Activated gamma-delta T cell treated with anti-CD3 and anti-CD28 coated beads, Interleukin-2, amount 50 U/mL, for 16 hours (primary cell): ENCODE measurements at places on chromosomes 2 and 18.

DNA sequence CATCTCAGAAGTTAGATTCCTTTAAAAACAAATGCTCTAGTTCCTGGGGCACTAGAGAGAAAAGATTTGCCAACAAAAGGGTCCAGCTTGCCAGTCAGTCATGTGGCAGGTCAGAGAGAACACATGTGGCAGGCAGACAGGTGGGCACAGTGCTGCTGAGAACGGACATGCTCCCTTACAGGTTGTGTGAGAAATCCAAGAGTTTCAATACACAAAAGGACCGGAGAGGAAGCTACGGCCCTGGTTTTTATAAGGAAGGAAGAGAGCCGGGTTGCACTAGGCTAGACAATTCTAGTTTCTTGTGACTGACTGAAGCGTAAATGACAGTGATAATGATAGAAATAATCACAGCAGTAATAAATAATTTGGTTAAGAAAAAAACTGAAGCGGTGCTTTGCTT, 18.3 kb downstream of the CDC42EP3 start:
- DNase-seq, result no peak

DNA sequence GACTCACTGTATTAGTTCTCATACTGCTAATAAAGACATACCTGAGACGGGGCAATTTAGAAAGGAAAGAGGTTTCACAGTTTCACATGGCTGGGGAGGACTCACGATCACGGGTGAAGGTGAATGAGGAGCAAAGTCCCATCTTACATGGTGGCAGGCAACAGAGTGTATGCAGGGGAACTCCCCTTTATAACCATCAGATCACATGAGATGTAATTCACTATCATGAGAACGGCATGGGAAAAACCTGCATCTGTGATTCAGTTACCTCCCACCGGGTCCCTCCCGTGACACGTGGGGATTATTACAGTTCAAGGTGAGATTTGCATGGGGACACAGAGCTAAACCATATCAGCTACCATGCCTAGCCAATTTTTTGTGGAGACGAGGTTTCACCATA, 168.2 kb downstream of the NEDD4L start:
- no peak for DNase-seq

- DNase-seq, result no peak
Measured at GRCh38 chr18:2891526-2892431, 45.0 kb downstream of the EMILIN2 start.

DNA sequence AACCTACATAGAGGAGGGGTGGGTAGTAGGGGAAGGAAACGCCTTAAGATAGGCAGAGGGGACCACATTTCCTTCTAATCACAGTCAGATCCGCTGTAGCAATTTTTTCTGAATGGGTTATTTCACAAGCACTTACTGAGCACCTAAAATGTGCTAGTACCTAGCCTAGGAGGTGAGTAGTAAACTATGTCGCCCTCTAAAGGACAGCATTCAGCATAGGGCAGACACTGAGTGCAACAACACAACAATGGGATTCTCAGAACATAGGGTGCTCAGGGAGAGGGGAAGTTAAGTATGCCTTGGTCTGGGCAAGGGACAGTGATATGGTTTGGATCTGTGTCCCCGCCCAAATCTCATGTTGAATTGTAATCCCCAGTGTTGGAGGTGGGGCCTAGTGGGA, 166.1 kb upstream of the RAB6C start:
- DNase-seq, result no peak

DNA sequence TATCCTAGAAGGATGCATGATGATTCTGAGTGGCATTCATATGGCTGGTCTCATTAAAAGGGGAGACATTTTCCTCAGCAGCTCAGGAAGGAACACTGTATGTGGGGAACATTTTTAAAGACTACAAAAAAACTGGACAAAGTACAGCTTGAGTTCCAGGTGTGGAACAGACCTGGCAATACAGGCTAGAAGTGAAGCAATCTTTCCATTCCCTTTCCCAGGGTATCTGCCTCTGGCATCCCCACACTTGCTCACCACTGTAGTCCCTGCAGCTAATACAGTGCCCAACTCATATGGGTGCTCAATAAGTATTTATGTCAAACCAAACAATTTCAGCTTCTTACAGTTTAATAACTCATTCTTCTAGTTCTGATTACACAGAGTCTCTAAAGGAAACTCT, 8.1 kb downstream of the RNF103 start:
- no peak for DNase-seq

- no peak for DNase-seq
Measured at GRCh38 chr18:26458526-26459232, 89.7 kb downstream of the KCTD1 start.

GRCh38 chr2:144339048-144339447, 180.9 kb downstream of the ZEB2 start:
- DNase-seq, result no peak

DNA sequence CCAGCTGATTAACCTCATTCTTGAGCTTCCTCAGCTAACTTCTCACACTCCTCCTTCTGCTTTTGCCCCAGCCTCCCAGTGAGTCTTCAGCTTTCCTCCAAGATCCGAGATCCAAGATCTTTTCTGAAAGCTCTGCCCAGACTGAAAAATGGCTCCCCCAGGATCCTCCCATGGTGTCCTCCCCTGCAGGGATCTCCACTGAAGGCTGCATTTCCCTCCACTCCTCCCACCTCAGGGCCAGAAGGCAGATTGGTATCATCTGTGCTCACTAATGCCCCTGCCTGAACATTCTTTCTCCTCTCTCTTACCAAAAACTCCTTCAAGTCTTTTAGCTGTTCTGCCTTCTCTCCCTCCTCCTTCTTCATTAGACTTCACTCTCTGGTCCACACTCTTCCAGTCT, 6.1 kb upstream of the FOXI3 start:
- no peak for DNase-seq

DNA sequence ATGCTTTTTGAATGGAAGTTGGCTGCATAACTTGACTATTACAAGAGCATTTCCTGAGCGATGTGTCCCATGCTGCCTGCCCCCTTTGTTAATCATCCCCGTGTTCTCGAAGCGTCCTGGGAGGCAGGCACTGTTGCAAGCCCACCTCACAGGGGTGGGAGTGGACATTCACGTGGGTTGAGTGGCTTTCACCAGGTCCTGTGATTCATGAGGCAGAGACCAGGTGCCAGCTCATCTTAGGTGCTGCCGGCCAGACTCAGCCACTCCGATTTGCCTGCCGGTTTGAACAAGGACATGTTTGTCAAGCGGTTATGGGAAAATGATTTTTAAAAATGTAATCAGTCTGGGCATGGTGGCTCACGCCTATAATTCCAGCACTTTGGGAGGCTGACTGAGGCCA, 112.5 kb downstream of the ZNF532 start:
- no peak for DNase-seq

DNA sequence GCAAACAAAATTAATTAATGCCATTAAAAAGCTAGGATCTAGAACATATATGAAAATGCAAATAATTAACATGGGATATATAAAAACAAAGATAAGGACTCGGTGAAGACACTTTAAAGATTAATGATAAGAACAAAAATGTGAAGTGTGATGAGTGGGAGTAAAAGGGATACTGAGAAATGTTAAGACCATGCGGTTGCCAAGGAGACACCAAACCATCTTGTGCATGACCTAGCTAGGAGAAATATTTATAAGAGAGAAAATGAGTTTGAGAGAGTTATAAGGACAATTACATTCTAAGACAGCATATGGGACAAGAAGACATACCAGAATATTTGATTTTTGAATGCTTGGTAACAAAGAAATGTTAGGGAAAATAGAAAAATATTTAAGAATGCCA, 25.4 kb upstream of the MAP2 start:
- no peak for DNase-seq

- no peak for DNase-seq
Measured at GRCh38 chr18:50144540-50144939, 50.4 kb downstream of the MYO5B start.

- DNase-seq, result no peak
Measured at GRCh38 chr2:169012812-169013627, 18.1 kb downstream of the ABCB11 start.

DNA sequence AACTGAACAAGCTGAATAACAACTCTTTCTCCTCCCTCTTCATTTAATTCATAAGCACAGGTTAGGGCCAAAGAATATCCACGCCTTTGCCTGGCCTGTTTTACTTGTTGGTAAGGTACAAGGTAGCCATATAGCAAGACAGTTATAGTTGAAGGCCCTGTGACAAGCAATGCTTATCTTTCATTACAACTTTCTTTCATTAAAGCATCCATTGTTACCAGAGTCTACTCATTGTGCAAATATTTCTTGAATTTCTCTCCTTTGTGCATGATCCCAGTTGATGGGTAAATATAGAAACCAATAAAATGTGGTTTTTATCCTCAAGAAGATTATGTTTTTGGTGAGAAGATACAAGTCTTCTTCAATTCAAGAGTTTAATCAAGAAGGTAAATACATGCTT, 140.2 kb downstream of the UBE2E3 start:
- no peak for DNase-seq

- no peak for DNase-seq
Measured at GRCh38 chr2:17035010-17035409, 369.4 kb upstream of the CYRIA start.

DNA sequence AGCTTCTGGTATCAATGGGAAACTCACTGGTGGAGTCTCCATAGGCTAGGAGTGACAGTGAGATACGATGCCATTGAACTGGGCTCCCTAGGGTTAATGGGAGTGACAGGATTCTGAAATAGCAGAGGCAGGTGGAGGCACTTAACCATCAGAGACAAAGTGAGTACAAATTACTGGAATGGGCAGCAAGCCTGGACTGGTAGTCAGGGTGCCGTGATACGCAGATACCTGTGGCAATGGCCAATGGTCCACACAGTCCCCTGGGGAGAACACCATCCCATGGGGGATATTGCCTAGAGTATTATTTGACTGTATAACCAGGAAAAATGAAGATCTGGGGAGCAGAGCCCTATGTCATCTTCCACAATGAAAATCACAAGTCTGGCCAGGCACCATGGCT, 17.3 kb downstream of the CHCHD5 start:
- no peak for DNase-seq

DNA sequence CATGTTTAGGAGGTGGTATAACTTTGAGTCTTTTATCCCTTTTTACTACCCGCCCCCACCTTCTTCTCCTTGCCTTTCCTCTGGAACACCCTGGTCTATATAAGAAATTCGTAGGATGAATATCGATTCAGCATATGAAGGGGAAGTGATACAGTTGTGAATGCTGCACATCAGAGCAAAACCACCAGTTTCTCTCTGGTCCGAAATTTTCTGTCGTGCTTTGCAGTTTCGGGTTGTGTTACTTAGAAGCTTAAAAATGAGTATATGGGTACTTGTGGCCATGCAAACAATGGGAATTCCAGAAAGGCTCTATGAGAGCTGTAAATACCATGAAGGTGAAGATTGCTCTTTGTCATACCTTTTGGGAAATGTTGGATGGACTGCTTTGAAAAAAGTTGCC, 60.6 kb downstream of the DAW1 start:
- no peak for DNase-seq

- no peak for DNase-seq
Measured at GRCh38 chr18:34506198-34506597, 203.9 kb upstream of the DTNA start.

- no peak for DNase-seq
Measured at GRCh38 chr2:88099798-88100488, 27.9 kb downstream of the FABP1 start.

DNA sequence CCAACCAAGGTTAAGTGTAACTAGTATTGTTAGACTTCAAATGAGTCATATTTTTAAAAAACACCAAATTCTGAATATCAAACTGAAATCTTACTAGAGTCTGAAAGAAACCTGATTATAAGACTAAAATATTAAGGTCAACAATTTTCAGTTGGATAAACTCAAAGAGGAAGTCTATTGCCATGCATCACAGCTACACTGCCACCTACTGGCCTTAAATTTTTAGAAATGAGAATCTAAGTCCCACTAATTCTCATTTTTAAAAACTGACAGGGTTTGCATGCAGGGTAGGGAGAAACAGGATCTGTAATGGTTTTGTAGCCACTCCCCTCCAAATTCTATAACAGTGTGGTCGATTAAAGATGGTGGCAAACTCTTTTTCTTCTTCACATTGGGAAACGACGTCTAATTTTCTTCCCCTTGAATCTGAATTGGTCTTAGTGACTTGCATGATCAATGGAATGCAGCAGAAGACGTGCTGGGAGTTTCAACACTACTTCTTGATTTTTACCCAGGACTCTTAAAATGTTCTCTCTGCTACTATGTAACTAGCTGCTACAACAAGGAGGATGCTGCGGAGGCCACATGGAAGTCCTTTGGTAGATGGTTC, 176.1 kb upstream of the SESTD1 start:
- no peak for DNase-seq

DNA sequence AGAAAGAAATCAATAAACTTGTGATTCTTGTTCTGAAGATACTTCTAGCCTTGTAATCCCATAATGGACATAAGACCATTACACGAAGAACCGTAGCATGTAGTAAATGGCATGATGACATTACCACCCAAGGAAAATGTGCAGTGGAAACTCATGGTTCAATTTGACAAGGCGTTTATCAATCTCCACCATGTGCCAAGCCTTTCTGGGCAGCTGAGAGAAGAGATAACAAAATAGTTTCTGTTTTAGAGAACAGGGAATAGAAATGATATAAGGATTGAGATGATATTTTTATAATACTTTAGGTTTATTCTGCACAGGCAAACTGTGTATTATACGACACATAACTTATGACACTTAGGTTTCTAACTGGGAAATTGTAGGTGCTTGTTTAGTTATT, 19.2 kb downstream of the ABI2 start:
- no peak for DNase-seq

DNA sequence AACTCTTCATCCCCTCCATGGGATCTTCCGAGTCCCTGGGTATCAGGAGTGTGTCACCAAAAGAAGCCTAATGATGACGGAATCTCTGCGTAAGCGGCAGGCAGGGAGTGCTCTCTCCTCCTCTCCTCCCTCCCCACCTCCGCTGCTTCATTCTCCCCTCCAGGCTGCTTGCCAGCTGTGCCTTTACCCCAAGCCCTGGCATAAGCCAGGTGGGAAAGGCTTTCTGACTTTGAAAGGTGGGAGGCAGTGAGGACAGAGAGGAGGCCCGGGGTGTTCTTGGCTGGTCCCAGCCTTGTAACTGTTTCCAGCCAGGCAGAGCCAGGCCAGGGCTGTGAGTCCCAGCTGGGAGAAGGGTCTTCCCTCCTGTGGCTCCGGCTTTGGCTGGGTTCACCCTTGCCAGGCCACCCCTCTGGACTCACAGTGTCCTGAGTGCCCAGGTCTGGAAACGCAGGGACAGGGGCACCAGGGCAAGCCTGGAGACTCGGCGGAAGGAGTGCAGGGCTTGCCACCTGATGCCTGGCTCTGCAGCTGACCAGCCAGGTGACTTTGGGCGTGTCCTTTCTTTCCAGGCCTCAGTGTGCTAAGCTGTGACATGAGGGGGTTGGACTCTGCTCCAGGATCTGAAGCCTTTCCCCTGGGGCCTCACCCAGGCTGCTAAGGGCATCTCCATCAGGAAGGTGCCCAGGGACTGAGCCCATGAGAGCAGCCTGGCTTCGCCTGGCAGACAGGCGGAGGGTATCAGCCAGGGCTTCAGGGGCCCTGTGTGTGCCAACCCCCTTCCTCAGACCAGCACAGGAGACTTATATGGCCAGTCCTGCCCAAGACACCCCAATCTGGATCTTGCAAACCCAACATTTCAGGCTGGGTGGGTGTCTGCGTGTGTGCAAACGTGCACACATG, 32.7 kb upstream of the HPCAL1 start:
- no peak for DNase-seq
